ENCODE measurements at places on chromosomes 13 and 19. TPM values are rescaled to one million over a fixed set of nuclear protein-coding genes. Genes with fewer than 3 reads are reported as not detected.

Gene MAP4K1
- 0.11 TPM for total RNA-seq

DNA sequence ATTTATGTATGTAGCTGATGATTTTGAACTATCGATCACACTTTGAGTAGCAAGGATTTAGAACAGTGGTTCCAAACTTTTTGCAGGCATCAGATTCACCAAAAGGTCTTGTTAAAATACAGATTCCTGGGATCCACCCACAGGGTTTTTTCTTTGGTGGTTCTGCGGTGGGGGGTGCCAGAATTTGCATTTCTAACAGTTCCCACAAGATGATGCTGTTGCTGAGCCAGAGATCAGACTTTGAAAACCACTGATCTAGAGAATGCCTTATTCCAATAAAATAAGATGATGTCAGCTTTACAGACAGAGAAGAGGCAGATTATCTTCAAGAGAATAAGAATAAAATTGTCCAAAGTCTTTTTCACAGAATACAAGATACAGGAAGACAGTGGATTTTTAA lies 80.9 kb upstream of the SHISA2 start:
- DNase-seq: peak; percentile 4

DNA sequence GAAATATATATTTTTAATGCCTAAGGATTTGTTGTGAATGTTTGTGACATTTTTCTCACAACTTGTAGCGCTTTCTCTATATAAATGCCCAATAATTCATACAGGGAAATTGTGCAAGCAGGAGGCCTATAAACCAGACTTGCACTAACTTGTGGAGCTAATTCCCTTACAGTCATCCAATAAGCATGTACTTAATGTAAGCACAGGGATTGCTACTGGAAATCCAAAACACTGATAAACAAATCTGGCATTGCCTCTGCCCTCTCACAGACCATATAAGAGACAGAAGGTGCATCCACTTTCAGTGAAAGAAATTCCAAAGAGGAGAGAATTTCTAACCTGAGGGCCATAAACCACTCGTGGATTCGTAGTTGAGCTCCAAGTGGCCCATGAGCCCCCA lies 518.8 kb downstream of the MYO16 start:
- DNase-seq: no peak

DNA sequence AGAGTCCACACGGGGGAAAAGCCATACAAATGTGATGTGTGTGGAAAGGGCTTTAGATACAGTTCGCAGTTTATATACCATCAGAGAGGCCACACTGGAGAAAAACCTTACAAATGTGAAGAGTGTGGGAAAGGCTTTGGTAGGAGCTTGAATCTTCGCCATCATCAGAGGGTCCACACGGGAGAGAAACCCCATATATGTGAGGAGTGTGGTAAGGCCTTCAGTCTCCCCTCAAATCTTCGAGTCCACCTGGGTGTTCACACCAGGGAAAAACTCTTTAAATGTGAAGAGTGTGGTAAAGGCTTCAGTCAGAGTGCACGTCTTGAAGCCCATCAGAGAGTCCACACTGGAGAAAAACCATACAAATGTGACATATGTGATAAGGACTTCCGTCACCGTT lies 23.3 kb upstream of the ZNF233 start:
- DNase-seq: no peak

Gene OR4F17
- total RNA-seq: not detected

Gene WIZ
- total RNA-seq: 7.0 TPM

GRCh38 chr13:31236211-31236786 lies 36.5 kb downstream of the B3GLCT start:
- peak; percentile 2 for DNase-seq

DNA sequence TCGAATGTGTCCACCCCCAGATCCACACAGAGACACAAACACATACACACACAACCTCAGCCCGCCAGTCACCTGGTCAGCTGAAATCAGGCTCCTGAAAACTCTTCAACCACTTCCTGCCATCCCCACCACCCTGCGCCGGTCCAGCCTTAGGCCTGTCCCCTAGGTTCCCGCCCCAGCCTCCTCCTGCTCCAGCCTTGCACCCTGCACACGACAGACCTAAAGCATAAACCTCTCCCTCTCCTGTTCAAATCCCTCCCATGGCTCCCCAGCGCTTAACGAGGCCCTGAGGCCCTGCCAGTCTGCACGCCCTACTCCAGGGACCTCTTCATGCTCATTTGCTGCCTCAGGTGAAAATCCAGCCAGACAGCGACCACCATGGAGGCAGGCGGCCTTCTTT lies 7.1 kb downstream of the PNMA8B start:
- DNase-seq: peak; percentile 23

DNA sequence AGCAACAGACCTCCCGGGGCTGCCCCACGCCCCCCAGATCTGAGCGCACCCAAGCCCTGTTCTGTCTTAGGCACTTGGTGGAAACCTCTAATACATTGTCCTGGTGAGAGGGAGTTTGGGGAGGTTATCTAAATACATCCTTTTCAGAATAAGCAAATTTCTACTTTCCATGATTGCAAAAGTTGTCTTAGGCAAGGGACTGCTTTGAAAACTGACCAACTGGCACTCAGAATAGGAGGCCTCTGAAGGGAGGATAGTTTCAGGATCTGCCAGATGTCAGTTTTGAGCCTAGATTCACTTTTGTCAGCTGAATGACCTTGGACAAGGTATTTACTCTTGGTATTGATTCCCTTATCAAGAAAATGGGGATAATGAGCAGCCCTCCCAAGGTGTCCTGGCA lies 11.8 kb downstream of the SERP2 start:
- no peak for DNase-seq

DNA sequence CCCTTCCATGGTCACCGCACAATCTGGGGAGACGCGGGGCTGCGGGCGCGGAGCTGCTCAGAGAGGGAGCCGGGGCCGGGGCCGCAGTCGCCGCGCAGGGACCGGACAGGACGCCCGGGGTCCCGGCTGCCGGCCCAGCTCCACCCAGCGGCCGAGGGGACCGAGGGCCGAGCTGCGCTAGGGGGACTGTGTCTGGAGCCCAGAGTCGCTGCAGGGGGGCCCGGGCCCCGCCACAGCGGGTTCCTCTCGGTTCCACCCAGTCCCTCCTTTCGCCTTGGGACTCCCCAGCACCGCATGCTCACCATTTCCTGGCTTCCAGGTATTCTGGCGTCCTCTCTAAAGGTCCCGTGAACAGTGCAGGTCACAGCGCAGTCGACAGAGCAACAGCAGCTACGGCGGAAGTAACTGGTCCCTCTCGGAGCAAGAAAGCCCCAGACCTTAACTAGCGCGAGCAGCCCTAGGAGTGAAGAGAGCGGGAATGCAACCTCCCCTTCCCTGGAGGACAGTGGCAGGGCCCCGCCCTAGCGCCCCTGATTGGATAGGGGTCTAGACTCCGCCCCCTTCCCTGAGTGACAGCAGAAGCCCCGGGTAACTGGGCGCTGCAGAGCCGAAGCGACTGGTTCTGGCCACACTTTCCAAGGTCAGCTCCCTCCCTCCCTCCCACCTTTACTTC lies at the start of gene ZNF878:
Gene ZNF878, minus strand, starts transcription at position 465 of the 673 bp plus-strand sequence. Its CDS starts 160 bp downstream, at position 305.
- DNase-seq: peak; percentile 94

DNA sequence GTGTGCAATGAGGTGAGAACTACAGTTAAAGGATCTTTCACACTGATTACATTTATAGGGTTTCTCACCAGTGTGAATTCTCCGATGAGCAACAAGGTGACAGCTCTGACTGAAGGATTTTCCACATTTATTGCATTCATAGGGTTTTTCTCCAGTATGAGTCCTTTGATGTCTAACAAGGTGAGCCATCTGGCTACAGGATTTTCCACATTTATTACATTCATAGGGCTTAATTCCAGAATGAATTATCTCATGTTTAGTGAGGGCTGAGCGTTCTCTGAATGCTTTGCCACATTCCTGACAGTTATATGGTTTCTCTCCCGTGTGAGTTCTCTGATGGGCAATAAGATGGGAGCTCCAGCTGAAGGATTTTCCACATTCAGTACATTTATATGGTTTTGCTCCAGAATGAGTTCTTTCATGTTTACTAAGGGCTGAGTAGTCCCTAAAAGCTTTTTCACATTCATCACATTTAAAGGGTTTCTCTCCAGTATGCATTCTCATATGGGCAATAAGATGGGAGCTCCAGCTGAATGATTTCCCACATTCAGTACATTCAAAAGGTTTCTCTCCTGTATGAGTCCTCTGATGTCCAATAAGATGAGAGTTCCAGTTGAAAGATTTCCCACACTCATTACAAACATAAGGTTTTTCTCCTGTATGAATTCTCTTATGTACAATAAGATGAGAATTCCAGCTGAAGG lies 4.4 kb upstream of the C19orf18 start:
- DNase-seq: no peak

- no peak for DNase-seq
Measured at GRCh38 chr19:45009625-45010255, 8.5 kb downstream of the RELB start.

Gene RAB20
- total RNA-seq: 14.3 TPM

Gene UHRF1
- total RNA-seq: 34.6 TPM

GRCh38 chr19:34269968-34270621 lies 15.7 kb downstream of the GARRE1 start:
- peak; percentile 85 for DNase-seq

GRCh38 chr19:47056411-47056810 lies 8.0 kb upstream of the TMEM160 start:
- no peak for DNase-seq

GRCh38 chr13:47747901-47748300 lies 253.2 kb downstream of the SUCLA2 start:
- DNase-seq: no peak

- DNase-seq: no peak
Measured at GRCh38 chr19:48881741-48882657, 9.8 kb downstream of the PPP1R15A start.

Gene PRSS57
- not detected for total RNA-seq

DNA sequence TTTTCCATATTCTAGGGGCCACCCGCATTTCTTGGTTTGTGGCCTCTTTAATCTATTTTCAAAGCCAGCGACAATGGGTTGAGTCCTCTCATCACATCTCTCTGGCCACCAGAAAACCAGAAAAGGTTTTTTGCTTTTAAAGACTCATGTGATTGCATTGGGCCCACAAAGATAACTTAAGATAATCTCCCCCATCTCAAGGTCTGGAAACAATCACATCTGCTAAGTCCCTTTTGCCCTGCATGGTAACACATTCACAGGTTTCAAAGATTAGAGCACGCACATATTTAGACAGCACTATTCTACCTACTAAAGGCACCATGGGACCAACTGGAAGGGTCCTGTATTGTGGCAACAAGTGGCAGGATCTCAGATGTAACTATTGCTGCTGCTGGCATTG lies 147.0 kb upstream of the MIR17HG start:
- no peak for DNase-seq

DNA sequence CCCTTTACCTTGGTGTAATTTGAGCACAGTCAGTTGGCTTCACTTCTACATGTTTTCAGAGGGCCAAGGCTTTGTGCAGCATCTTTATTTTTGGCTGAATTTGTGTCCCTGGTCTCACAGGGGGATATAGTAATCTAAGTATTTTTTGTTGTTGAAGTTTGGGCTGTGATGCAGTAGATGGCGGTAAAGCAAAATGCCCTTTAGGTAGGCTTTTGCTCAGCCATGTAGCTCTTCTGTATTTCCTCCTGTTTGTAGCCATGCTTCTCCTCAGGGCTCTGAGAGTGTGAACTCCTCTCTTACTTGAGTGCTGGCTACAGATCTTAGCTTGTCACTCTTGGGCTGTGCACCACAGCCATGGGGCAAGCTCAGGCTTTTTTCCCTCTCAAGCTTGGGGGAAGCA lies 328.6 kb downstream of the SLITRK5 start:
- DNase-seq: no peak

GRCh38 chr13:24254146-24254841 lies 55.1 kb upstream of the C1QTNF9 start:
- no peak for DNase-seq

Gene IL27RA
- total RNA-seq: 11.1 TPM

- DNase-seq: no peak
Measured at GRCh38 chr19:3514930-3515329, 8.8 kb downstream of the FZR1 start.

DNA sequence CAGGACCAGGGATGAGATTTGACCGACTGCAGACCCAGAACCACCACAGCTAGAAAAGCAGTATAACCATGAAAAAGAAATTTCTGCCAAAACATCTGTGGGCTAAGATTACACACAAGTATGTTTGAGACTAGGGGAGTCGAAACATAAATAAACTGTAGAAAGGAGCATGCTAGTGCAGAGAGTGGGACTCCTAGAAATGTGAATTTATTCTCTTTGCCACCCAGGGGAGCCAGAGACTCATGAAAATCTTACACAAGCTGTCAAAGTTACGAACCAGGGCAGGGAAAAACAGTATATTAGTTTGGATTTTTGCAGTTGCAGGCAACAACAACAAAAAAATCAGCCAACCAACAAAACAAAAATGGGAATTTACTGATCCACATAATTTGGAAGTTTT lies 12.3 kb upstream of the HSPH1 start:
- no peak for DNase-seq

Gene PTH2
- total RNA-seq: not detected

- DNase-seq: no peak
Measured at GRCh38 chr19:15445807-15446376, 3.9 kb downstream of the WIZ start.

- no peak for DNase-seq
Measured at GRCh38 chr13:80214521-80214991, 126.4 kb downstream of the SPRY2 start.

DNA sequence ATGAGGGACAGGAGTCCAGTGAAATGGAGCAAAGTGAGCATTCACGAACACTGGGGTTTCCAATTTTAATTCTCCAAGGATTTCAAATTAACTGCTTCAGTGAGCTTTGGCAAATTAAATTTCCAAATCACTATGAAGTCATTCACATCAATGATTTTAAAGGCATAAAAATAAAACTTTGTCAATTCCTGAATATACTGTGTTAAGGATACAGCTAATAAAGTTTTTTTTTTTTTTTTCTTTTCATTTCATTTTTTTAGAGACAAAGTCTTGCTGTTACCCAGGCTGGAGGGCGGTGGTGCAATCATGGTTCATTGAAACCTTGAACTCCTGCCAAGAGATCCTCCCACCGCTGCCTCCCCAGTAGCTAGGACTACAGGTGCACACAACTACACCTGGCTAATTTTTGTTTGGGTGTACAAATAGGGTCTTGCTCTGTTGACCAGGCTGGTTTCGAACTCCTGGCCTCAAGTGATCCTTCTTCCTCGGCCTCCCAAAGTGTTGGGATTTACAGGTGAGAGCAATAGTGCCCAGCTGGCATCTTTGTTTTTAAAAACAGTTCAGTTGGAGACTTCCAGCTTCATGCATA lies 21.9 kb downstream of the RBM26 start:
- DNase-seq: no peak

DNA sequence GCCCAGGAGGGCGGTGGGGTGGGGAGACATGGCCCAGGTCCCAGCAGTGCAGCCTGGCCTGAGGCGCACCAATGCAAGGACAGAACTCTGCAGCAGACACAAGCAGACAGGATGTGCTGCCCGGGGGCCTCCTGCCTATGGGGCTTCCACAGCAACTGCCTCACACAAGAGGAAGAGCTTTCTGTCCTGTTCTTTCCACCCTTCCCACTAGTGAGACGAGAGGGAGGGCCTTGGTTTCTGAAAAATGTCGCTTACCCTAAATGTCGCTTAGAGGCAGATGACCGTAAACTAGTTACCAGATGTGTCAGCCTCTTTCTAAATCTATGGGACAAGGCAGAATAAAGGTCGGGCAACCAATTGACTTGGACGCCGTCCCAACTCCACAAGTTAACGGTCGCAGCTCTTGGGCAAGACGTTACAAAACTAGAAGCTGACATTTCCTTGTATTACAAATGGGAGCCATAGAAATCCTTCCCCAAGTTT lies at the start of gene LAIR1:
Gene LAIR1, minus strand, starts transcription at position 157 of the 483 bp plus-strand sequence. Its CDS starts 127 bp downstream, at position 30.
- DNase-seq: peak; percentile 38

Gene GPR12
- total RNA-seq: not detected

Gene CLDND2
- not detected for total RNA-seq

Gene KLK6
- total RNA-seq: not detected

GRCh38 chr13:99464441-99464949 lies 36.8 kb upstream of the TM9SF2 start:
- no peak for DNase-seq

Data from Daoy (cell line).